ENCODE measurements at places on chromosomes 1 and 21. TPM values are rescaled to one million over a fixed set of nuclear protein-coding genes. Genes with fewer than 3 reads are reported as not detected.

- DNase-seq = no peak
Measured at GRCh38 chr1:8866173-8866791, 12.2 kb downstream of the ENO1 start.

DNA sequence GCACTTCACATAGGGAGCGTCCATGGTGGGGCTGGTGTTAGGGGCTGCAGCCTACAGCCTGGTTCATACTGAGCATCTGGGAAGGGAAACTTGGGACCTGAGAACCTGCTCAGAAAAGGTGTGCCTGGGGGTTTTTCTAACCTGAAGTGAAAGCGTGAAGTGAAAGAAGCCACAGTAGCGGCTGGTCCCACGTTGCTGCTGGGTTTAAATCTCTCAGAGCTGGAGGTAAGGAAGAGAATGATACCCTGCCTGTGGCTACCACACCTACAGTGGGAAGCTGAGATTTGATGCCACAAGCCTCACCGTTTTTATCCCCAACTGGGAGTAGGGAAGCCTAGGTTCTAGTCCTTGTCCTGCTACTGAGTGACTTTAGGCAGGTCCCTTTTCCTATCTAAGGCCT lies 21.0 kb upstream of the FUCA1 start:
- no peak for DNase-seq

DNA sequence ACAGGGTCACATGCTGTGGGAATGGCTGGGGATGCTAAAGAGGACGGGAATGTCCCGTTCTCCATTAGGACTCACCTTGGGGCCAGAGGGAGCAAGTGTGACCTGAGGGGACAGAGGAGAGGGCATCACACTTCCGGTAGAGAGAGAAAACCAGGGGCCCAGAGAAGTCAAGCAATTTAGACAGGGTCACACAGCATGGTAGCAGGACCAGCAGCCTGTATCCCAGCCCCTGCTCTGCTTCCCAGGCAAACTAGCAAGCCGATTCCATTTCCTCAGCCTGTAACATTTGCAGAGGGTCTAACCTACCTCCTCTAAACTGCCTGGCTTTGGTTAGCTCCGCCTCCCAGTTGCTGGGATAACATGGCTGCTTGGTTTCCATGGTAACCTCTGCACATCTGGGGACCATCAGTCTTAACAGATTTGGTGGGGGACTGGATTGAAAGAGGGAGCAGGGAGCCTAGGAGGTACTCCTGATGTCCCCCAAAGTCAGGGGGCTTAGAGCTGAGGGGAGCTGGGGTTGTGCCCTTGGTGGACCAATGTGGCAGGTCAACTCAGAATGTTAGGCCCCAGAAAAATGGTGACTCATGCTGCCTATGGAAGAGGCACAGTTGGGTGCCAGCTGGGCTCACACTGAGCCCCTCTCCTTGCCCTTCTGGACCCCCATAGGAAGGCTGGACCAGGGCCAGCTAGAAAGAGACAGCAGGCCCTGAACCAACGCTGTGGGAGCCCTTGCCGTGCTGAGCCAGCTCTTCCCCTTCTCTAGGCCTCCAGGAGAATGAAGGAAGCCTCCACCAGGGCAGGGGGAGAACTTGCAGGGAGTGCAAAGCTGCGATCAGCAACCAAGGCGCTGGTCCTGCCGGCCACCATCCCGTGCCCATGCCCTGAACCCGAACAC lies 9.5 kb downstream of the COL16A1 start:
- DNase-seq = no peak

DNA sequence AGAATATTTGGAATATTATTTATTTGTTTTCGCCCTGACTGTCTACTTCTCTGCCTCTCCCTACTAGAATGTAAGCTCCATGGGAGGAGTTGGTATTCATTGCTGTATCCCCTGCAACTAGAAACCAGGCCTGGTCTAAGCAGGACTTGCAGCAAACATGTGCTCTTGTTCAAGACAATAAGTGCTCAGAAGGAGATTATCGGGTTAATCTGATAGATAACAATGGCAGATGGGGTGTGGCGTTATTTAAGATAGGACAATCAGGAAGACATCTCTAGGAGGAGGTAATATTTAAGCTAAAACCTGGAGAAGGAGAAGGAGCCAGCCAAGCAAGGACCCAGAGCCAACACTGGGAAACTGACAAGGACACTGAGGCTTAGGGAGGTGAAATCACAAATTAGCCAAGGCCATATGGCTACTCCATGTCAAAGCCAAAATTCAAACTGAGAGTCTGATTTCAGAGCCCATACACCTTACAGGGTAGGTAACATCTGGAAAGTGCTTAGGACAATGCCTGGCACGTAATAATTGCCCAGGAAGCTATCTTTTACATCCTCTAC lies 41.5 kb downstream of the STYXL2 start:
- DNase-seq = no peak

GRCh38 chr1:93770640-93771039 lies 89.0 kb upstream of the BCAR3 start:
- no peak for DNase-seq

GRCh38 chr21:44286716-44287632 lies 1.3 kb downstream of the AIRE start:
- DNase-seq = no peak

- no peak for DNase-seq
Measured at GRCh38 chr1:41322101-41322661, 39.1 kb upstream of the FOXO6 start.

GRCh38 chr1:12183095-12183794 lies 16.5 kb downstream of the TNFRSF1B start:
- DNase-seq = no peak

The SPATA17 gene
- total RNA-seq = 1.2 TPM

The MEX3A gene
- total RNA-seq = 1.8 TPM

Data from thyroid gland (tissue), 4 donors.